SJSA1 (cell line): ENCODE measurements at places on chromosomes 7 and 10.

- no peak for DNase-seq
Observed at GRCh38 chr7:11009631-11010030, 36.0 kb downstream of the PHF14 start.

DNA sequence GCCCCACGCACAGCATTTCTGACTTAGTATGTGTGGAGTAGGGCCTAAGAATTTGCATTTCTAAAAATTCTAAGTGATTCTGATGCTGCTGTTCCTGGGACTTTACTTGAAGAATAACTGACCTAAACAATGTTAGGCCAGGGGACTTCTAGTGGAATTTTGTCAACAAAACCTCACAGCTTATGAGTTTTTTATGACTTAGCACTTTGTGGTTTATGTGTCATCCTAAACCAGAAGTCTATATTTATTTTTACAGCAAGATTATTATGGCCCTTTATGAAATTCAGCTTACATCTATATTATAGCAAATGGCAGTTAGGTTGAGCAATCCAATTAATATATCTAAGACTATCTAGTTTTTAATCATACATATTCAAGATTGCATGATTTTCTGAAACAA is 24.6 kb upstream of the BET1 start:
- DNase-seq, result no peak

DNA sequence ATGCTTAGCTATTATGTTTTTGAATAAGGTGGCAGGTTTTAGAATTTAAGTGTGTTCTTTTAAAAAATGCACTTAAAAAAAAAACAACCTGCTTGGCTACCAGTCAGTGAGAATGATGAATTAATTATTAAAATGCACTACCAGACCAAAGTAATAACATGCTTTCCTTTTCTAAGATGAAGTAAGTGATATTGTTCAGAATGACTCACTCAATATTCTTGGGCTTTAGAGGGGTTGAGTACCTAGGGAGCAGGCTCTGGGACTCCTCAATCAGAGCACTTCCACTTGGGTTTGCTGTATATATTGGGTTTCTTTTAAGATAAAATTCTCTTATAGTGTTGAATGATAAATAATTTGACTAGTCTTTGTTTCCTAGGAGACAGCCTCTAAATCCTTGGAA is 8.6 kb downstream of the STAM start:
- no peak for DNase-seq

DNA sequence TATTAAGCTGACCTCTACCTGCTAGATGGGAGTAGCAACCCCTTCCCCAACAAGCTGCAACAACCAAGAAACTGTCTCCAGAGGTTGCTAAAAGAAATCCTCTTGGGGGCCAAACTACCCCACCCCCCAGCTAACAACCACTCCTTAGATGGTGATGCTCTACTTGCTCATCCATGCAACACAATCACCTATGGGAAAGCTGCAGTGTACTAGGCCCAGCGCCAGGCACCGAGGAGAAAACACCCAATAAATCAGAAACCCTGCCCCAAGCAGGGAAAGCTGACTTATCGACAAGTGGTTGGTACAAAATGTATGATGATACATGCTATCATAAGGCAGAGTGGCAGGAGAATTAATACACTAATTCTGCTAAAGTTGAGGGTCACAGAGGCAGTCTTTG is 17.3 kb downstream of the SLC25A13 start:
- no peak for DNase-seq

DNA sequence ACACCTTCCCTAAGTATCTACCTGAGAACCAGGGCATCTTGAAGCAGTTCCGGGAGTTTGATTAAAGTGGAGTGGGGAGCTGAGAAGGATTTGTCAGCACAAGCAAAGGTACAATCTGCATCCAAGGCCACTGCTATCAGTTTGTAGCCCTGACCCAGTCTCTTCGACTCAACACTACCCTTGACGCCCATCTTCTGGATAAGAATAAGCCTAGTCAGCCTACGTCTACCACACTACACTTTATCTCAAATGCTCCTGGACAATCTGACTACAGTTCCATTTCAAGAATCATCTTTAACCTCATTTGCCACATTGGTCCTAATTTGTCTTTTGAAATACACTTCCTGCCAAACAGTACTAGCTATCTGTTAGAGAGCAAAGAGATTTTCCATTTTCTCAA is 134.1 kb upstream of the C1GALT1 start:
- DNase-seq, result no peak

DNA sequence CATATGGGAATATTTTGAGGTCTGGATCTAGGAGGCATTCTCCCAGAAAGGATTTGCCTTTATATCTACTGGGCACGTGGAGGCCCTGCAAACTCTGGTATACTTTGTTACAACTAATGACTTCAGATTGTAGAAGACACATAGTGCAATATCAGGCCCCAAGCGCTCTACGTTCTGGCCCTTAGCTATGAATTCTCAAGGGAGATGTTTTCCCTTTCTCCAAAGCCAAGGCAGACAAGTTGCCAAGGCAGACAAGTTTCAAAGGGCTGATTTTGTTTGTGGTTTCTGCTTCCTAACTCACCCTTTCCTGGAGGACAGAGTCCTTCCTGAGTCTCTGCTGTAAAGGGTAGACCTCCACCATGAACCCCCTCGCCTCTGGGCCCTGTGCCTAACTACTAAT is 99.4 kb upstream of the CTTNBP2 start:
- DNase-seq, result no peak

DNA sequence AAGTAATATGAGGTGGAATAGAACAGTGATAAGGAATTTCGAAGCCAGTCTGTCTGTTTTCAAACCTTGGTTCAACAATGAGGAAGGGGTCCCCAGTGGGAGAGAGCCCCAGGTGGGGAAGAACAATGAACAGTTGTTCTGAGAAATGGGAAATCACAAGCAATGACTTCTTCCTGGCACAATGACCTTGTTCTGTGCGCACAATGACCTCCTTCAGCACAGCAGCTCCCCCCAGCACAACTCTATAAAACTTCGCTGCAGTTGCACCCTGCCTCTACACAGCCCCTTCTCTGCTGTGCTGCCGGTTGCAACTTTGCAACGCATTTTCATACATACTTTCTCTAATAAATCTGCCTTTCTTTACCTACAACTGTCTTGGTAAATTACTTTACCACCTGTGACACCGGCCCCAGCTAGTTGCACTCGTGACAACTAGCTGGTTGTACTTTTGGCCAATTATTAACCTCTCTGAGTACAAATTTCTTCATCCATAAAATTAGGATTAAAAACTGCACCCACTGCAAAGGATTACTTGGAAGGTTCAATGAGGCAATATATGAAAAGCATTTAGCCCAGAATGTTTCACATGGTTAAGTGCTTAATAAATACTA is 40.5 kb downstream of the ASB4 start:
- no peak for DNase-seq

GRCh38 chr7:39602351-39602750 is 21.0 kb upstream of the RALA start:
- DNase-seq, result no peak
